ACHN (cell line): ENCODE measurements at places on chromosomes 1 and 21.
A peak's percentile ranks its signal among the peaks of the same experiment; 100 is the strongest.

DNA sequence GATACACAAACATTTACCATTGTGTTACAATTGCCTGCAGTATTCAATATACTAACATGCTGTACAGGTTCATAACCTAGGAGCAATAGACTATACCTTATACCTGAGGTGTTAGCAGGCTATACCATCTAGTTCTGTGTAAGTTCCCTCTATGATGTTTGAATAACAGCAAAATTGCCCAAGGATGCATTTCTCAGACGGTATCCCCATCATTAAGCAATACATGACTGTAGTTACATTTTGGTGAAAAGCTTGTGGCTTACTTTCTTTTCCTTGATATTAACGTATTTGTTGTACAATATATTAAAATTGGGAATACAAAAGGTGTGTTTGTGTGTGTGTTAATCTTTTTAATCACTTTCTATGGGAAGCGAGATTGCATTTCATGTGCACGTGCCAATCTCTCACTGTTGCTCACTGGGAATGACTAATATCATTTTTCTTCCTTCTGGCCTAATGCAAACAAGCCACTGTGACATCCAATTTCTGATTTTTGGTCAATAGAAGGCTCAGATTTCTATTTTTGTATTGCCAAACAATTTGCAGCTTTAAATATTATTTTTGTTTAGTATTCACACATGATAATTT lies 36.7 kb upstream of the WLS start:
- DNase-seq: no peak

DNA sequence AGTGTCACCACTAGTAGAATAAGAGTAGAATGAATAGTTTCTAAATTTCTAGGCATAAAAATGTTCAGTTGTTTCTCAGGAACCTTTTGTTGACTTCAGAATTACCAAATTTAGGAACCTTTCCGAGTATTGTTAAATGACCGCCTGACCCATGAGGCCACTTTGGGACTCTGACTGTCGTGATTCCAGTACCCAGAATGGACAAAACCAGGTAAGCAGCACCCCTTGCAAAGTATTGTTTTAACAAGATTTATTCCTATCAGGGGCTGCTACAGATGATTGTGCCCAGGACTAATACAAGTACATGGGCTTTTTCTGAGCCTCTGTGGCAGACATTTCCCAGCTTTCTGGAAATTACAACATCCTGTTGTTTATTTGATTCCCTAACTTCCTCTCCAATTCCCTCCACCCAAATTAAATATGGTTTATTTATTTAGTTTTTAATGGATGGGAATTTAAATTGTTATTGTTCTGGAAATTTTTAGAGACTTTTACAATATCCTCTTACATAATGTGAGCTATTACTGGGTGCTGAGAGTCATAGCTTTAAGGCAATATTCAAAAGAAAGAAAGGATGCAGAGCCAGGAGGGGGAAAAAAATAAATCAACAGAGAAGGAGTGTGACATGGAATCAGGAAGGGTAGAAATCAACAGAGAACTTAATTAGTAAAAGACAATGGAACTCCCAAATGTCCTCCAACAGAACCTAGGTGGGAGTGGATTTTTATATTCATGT lies 37.4 kb upstream of the NTPCR start:
- DNase-seq: no peak

- DNase-seq: peak; percentile 55
Measured at GRCh38 chr1:185917646-185918045, 183.5 kb downstream of the HMCN1 start.

- no peak for DNase-seq
Measured at GRCh38 chr21:32456497-32456918, 44.0 kb downstream of the EVA1C start.

GRCh38 chr1:116372191-116372590 lies 853 bp upstream of the ATP1A1 start:
- no peak for DNase-seq

GRCh38 chr1:247387565-247387964 lies 28.4 kb upstream of the NLRP3 start:
- no peak for DNase-seq

DNA sequence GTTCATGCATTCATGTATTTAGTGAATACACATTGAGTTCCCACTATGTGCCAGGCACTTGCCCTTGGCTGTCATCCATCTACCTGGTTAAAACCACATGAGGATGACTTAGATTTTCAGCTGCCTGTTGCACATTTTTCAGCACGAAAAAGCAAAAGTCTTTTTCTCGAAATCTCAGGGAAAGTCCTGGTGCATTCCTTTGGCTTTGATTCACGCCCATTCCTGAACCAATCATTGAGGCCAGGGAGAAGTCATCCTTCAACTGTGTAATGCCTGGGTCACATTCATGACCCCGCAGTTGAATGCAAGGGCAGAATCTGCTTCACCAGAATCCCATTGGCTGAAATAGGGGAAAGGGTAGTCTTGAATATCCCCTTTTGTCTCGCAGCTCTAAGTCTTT lies 84.4 kb downstream of the RNF220 start:
- DNase-seq: no peak

GRCh38 chr21:16378525-16378924 lies 648.7 kb downstream of the USP25 start:
- DNase-seq: no peak

- no peak for DNase-seq
Measured at GRCh38 chr21:41222247-41223068, 54.5 kb downstream of the BACE2 start.

DNA sequence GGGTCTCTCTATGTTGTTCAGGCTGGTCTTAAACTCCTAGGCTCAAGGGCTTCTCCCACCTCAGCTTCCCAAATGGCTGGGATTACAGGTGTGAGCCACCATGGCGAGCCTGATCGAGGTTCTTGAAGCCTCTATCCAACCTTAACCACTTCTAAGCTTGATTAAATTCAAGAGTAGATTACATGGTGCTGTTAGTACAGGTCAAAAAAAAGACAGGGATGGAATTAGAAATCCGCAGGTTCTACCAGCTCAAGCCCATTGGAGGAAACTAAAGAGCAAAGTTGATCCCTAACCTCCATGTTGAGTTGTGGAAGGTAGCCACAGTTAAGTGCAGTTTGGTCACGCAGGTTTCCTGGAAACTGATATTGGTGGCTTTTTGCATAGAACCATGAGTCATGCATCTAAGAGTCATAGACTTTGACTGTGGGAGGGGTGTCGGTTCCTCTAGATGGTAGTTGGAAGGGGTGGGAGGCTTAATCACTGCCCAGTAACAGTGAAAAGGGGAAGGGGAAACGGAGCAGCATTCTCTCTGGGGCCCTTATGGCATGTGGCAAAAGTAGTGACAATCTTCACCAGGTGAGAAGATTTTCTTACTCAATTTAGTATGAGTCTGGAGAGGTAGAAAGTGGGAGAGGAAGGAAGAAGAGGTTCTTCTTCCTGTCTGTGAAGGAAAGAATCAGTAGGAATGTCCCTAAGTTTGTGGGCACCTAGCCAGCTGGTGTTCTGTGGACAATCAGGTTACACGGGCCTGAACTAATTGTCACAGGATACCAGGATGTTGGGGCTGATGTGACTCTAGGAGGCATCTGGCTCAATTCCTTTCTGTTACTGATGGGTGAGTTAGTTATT lies 7.0 kb downstream of the CD53 start:
- no peak for DNase-seq
